Activated CD4-positive, alpha-beta memory T cell treated with anti-CD3 and anti-CD28 coated beads for 36 hours (primary cell): ENCODE measurements at places on chromosomes 7 and 10. TPM values are rescaled to one million over a fixed set of nuclear protein-coding genes. Genes with fewer than 3 reads are reported as not detected.

GRCh38 chr7:119228482-119228881 is 1004.0 kb downstream of the ANKRD7 start:
- no peak for DNase-seq

- no peak for DNase-seq
Observed at GRCh38 chr7:40192036-40192435, 57.2 kb downstream of the SUGCT start.

DNA sequence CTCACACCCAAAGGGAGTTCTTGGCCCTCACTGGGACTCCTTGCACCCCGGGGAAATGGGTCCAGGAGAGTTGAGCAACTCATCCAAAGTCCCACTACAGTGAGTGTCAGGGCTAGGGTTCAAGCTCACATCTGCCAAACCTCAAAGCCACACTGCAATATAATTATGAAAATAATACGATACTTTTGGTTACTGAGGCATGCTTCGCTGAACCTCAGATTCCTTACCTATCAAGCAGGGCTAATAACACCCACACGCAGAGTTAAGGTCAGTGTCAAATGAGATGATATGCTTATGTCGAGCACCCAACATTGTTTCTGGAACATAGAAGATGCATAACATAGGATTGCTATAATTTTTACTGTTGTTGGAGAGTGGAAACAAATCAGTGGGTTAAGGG is 58.2 kb downstream of the BPGM start:
- DNase-seq, result no peak

- peak; percentile 62 for DNase-seq
Observed at GRCh38 chr10:27241010-27241651, 534 bp upstream of the ACBD5 start.

- no peak for DNase-seq
Observed at GRCh38 chr7:95491634-95492314, 6.0 kb downstream of the ASB4 start.

Gene MOGAT3
- total RNA-seq, result not detected

Gene TLX1
- total RNA-seq, result not detected
